ENCODE measurements at places on chromosomes 13 and 19.

DNA sequence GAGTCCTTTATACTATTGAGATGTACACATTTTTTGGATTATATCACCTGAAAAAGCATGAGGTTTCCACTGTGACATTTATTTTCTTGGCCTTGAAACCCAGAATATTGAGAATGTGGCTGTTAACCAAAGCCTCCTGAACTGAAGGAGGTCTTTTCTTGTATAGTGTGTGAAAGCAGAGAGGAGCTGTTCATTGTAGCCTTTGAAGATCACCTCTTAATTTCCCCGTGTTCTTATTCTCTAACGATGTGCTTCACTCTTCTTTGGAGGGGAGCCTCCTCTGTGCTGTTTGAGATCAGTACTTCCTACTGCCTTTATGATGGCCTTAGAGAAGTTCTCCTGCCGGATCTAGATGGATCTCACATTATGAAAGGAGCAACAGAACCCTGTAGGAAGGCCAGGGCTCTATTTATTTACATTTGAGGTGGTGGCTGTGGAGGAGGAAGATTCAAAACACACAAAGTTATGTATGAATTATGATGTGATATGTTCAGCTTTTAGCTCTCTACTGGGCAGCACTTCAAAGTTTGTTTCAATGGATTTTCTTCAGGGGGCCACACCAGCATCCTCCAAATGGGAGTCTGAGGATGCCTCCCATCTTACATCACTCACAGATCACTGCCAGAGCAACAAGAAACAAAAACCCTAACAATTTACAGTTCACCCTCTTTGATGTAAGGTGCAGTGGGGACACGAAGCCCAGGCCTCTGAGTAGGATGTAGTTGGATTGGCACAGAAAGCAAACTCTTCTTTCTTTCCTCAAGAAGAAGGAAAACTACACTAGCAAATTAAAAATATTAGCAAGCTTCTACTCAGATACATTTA is 322.3 kb downstream of the DLEU7 start:
- DNase-seq: no peak

GRCh38 chr13:36820222-36820621 is 1.2 kb downstream of the RFXAP start:
- DNase-seq: no peak

- no peak for DNase-seq
Measured at GRCh38 chr13:50677687-50678463, 165.6 kb downstream of the DLEU7 start.

- no peak for DNase-seq
Measured at GRCh38 chr19:48735031-48735615, 5.3 kb downstream of the RASIP1 start.

- no peak for DNase-seq
Measured at GRCh38 chr13:49112782-49113525, 107.2 kb upstream of the MLNR start.

GRCh38 chr19:15562145-15562544 is 52.9 kb upstream of the CYP4F8 start:
- no peak for DNase-seq

GRCh38 chr19:40609561-40610395 is 8.6 kb downstream of the LTBP4 start:
- peak; percentile 98 for DNase-seq

- no peak for DNase-seq
Measured at GRCh38 chr13:114264886-114265611, 16.4 kb upstream of the UPF3A start.

DNA sequence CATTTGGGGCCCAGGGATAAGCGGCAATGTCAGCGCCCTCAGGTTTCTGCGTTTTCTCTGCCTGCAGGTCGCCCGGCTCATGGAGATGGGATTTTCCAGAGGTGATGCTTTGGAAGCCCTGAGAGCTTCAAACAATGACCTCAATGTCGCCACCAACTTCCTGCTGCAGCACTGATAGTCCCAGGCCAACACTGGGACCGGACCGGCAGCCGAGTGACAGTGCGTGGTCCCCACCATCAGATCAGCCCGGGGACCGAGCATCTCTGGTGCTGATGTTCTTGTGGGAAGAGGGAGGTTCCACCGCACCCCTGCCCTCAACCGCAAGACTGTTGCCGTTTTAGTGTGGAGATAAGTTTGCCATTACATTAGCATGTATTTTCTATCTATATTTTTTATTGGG is 78.0 kb upstream of the GPR183 start:
- DNase-seq: no peak

DNA sequence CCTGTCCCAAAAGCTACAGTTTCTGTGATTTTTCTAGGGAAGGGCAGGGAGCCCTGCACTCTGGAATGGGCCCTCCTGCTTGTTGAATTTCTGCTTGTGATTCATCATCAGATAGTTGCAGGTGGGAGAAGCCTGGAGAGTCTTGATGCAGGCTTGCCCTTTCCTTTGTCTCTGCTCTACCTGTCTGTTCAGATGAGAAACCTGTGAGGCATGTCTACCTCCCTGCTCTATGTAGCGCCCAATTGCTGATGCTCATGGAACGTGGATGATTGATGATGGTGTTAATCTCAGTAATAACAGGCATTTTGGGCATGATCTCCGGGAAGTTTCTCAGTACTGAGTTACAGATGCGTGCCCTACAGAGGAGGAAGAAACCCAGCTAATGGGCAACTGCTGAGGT is 10.9 kb upstream of the CBY2 start:
- DNase-seq: no peak

DNA sequence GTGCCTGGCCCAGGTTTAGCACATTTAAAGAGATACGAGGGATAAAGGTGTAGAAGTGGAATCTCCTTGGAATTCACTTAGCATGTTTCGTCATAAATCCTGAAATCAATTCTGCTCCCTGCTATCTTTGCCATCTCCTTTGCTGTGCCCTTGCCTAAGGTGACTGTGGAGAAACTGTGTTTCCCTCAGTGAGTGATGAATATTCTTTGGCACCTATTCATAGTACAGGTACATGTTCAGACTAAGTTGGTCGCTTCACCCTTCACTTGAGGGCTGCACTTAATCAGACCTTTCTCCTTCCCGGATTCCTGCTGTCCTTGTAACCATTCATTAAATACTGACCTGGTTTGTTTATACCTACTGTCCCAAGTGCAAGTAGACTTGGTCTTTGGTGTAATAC is 17.8 kb downstream of the PCCA start:
- DNase-seq: no peak

- DNase-seq: no peak
Measured at GRCh38 chr13:67229481-67230403, at the start of gene PCDH9. Gene PCDH9 (minus strand): TSS chr13:67230336. CDS start chr13:67228440, 1,896 bp downstream.

- no peak for DNase-seq
Measured at GRCh38 chr13:41546372-41547190, 89.2 kb downstream of the RGCC start.

DNA sequence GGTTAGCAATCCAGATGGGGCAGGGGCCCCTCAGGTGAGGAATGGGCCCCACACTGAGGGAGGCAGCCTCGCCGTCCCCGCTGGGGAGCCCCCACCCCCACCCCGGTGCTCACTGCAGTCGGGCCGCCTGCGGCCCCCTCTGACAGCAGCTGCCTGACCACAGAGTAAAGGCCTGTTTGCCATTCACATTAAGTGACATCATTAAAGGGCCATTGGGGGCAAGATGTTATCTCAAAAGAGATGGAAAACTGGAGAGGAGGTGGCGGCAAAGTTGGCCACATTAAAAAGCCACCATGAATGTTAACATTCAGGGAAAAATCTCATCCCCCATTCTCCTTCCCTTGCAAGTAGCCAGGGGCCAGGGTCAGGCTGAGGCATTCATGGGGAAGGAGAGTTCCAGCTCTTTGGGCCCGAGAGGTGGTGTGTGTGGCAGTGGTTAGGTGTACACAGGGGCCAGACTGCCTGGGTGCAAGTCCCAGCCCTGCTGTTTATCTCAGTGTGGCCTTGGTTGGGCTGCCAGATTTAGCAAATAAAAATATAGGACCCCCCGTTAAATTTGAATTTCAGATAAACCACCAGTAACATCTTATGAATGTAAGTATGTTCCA is 20.9 kb downstream of the VSTM2B start:
- no peak for DNase-seq

- no peak for DNase-seq
Measured at GRCh38 chr19:50515168-50515561, 1.5 kb upstream of the ASPDH start.

- no peak for DNase-seq
Measured at GRCh38 chr19:16085115-16085514, 8.8 kb downstream of the TPM4 start.

DNA sequence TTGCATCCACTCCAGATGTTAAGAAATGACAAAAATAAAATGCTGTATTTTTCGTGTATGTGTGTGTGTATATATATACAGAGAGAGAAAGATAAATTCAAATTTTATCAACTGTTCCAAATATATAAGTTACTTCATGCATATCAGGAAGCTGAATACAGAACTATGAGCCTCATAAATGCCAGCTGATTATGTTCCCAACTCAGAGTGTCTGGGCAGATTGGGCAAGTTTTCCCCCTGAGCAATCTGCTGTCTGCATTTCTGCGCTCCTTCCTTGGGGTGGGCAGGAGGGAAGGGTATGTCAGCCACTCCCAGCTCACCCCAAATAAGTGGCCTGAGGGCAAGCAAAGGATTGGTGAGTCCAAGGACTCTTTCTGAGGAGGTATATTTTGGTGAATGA is 154.1 kb downstream of the DCLK1 start:
- no peak for DNase-seq

- no peak for DNase-seq
Measured at GRCh38 chr13:48201044-48201443, 32.0 kb upstream of the ITM2B start.

DNA sequence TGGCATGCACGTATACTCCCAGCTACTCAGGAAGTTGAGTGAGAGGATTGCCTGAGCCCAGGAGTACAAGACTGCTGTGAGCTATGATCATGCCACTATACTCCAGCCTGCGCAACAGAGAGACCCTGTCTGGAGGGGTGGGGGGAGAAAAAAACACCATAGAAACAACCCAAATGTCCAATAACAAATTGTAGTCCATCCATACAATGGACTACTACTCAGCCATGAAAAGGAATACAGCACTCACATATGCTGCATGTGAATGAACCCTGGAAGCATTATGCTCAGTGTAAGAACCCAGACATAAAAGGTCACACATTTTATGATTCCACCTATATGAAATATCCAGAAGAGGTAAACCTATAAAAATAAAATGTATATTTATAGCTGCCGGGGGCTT is 42.3 kb downstream of the CD320 start:
- DNase-seq: no peak

DNA sequence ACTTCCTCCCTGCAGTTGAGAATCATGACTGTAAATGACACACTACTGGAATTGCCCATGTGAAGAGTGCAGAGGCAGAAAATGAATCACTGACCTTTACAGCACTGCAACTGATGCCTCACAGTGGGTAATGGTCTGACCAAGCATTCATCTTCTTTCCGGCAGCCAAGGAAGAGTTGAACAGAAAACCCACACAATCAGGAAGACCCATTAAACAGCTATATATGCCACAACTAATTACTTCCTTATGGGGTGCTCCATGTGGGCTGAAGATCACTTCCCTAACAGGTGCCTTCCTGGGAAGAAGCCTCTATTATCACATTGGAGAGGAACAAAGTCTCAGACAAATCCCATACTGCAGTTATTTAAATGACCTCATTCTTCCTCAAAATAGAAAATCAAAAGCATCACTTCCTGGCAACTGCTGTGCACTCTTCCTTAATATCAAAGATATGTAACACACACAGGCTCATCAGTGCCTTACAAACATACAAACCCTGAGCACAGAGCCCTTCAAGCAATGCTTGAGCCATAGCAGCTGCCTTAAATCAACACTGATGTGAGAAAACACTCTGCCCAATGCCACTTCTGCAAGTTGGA is 45.8 kb downstream of the RUBCNL start:
- DNase-seq: no peak

GRCh38 chr19:44212866-44213346 is 574 bp downstream of the ZNF227 start:
- DNase-seq: no peak
